GM19239 (cell line): ENCODE measurements at places on chromosomes 1 and 21.

DNA sequence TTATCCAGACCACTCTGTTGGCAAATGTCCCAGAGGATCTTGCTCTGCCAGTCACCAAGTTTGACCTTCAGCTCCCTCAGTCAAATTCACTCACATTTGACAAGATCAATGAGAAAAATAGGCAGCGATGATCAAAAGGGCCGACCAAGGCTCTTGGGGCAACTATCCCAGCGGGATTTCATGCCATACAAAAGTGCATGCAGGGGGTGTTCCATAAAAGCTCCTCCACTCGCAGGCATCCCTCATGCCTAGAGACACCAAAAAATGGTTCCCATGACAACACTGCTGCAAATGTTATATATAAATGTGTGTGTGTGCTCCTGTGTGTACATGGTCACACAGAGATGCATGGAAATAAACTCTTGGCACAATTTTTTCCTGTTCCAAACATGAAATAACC, 16.2 kb upstream of the EIF4G3 start:
- no peak for DNase-seq

DNA sequence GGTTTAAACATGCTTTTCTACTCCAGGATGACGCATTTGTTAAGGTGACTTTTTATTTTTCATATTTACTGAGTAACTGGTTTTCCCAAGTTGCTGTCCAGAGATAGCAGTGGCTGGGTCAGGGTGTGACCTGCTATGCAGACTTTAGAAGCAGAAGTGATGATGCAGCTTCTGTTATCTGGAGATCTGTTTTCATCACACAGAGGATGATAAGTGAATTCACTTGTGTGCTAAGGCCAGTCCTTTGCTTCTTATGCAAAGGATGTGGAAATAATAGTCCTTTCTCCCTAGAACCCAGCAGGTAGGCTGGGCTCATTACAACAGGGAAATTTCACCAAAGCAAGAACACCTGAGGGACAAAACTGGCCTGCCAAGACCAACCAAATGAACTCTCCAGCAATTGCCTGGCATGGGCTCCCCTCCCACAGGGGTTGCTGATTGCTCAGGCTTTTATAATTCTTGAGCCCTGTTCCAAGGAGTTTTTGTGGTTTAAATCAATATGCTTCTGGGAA, 97.8 kb upstream of the LPGAT1 start:
- DNase-seq, result no peak

- DNase-seq, result no peak
These were observed 55.0 kb downstream of the HIVEP3 start for GRCh38 chr1:41863718-41864117.

GRCh38 chr1:1302951-1303509, 4.7 kb downstream of the ACAP3 start:
- DNase-seq, result no peak

- DNase-seq, result no peak
These were observed 6.5 kb downstream of the PTP4A2 start for GRCh38 chr1:31931593-31932225.

DNA sequence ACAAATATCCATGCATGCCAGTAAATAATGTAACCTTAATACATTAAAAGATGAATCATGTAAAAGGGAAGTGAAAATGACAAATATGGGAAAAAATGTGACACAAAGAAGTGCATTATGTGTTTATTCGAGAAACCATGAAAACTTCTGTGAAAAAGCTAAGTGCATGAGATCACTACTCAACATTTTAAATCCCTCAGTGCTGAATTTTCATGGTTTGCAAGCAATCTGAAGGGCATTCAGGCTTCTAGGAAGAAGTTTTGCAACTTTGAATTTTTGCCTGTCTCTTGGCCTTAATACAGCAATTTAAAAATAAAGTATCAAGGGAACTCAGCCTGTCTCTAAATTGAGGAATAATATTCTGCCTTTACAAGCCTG, 78.2 kb downstream of the MAP3K7CL start:
- DNase-seq, result no peak
